ENCODE measurements at places on chromosomes 16 and 17.

DNA sequence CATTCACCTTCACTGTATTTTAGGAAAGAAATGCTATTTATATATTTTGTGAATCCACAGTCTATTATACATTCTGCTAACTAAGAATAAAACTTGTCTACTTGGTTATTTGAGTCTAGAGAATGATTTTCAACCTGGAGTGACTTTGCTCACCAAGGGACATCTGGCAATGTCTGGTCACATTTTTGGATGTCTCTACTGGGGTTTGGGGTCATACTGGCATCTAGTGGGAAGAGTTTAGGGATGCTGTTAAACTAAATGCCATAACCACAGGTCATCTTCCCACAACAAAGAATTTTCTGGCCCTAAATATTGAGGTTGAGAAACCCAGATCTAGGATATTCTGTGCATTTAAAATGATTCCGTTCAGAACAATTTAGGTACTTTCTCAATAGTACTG, 26.0 kb downstream of the KCNJ16 start:
- DNase-seq, result no peak

DNA sequence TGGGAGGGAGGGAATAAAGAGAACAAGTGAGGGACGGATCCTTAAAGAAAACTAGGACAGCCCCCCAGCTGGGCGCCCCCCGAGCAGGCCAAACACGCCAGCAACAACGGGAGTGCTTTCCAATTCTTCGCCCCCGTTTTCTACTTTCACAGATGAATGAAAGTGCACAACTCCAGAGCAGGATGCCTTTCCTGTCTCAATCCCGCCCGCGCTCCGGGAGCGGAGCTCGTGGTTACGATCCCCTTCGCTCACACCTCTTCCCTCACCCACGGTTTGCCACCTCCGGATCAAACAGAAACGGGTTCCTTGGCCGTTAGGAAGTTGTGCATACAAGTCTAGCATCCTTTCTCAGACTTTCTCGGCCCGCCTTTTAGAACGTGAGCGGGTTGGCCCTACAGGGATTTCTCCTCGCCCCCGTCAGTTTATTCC, 680 bp downstream of the SKA2 start:
- peak; percentile 9 for DNase-seq

DNA sequence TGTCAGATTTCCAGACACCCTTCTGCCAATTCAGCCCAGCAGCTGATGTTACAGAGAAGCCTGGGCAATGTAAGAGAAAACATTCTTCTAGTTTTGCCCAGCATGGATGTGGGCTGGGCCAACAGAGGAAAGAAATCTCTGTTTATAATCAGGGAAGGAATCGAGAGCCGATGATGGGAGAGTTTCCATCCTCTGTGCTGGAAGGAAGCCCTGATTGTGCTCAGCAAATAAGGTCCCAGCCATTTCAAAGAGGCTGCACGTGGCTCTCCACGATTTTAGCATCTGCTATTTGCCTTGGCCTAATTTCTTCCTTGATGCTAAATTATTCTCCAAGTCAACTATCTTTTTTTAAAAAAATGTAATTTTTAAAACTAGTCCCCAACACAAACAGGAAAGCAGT, 70.0 kb downstream of the IRX6 start:
- DNase-seq, result no peak

DNA sequence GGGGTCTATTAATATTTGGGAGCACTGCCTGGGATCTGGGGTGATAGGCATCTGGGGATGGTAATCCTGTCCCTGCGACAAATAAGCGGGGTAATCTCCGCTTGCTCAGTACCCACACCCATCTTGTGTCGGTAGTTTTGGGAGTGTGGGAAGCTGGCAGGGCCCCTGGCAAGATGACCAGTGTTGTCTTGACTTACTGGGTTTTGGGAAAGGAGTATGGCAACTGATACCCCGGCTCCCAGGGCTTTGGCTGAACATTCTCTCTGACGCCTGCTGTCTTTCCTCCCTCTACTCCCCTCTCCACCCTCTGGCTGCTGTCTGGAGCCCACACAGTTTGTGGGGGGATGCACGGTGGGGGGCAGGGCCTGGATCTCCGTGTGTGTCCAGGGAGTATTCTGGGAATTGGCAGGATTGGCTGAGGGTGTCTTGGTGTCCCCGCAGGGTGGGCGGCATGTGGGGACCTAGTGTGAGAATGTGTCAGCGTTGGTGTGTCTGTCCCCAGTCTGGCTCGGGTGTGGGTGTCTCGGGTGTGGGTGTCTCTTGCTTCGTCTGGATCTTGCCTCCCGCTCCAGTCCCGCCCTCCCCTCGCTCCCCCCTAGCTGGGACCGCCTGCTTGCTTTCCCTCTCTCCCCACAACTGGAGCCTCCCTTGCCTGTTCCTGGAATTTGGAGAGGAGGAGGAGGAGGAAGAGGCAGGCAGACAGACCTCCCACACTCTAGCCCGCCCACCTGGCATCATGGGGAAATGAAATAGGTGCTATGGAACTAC, 12.0 kb downstream of the RARA start:
- DNase-seq, result no peak

- no peak for DNase-seq
These were observed 763 bp downstream of the ZKSCAN2 start for GRCh38 chr16:25256695-25257469.

- no peak for DNase-seq
These were observed 11.7 kb upstream of the CACNA1H start for GRCh38 chr16:1141191-1141590.

GRCh38 chr17:51941272-51941671, 217.2 kb downstream of the CA10 start:
- no peak for DNase-seq

DNA sequence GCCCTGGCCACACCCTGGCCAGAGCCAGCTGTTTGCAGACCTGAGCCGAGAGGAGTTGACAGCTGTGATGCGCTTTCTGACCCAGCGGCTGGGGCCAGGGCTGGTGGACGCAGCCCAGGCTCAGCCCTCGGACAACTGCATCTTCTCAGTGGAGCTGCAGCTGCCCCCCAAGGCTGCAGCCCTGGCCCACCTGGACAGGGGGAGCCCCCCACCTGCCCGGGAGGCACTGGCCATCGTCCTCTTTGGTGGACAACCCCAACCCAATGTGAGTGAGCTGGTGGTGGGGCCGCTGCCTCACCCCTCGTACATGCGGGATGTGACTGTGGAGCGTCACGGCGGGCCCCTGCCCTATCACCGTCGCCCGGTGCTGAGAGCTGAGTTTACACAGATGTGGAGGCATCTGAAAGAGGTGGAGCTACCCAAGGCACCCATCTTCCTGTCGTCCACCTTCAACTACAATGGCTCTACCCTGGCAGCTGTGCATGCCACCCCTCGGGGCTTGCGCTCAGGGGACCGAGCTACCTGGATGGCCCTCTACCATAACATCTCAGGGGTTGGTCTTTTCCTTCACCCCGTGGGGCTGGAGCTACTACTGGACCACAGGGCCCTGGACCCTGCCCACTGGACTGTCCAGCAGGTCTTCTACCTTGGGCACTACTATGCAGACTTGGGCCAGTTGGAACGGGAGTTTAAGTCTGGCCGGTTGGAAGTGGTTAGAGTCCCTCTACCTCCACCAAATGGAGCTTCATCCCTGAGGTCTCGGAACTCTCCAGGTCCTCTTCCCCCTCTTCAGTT, 578 bp downstream of the AOC2 start:
- no peak for DNase-seq

DNA sequence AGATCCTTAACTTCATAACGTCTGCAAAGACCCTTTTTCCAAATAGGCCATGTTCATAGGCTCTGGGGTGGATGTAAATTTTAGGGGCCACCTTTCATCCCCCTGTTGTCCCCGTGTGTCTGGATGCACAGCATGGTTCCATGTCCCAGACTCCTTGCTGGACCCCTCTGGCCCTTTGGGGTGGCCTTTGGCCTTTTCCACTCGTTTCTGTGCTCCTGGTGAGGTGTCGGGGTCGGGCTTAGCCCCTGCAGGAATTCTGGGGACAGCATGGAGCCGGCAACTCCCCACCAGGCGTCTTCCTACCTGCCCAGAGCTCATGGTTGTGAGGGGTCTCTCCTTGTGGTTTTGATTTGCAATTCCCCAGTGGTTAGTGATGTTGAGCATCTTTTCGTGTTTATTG, 183.5 kb downstream of the SEC14L1 start:
- no peak for DNase-seq

GRCh38 chr17:33667671-33668070, 374.6 kb upstream of the ASIC2 start:
- DNase-seq, result no peak

- DNase-seq, result peak; percentile 6
These were observed 73.4 kb upstream of the GSG1L start for GRCh38 chr16:28136751-28137434.

DNA sequence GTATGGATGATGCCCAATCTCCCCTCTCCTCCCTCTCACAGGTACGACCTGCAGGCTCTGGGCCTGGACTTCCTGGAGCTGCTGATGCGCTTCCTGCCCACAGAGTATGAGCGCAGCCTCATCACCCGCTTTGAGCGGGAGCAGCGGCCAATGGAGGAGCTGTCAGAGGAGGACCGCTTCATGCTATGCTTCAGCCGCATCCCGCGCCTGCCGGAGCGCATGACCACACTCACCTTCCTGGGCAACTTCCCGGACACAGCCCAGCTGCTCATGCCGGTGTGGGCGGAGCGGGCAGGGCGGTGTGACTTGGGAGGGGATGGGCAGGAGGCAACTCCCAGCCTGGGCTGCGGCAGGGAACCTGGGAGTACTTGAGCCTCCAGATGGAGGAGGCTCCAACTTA, 18.1 kb downstream of the SPATA32 start:
- no peak for DNase-seq

GRCh38 chr16:29029168-29029994, 44.5 kb downstream of the LAT start:
- peak; percentile 92 for DNase-seq

DNA sequence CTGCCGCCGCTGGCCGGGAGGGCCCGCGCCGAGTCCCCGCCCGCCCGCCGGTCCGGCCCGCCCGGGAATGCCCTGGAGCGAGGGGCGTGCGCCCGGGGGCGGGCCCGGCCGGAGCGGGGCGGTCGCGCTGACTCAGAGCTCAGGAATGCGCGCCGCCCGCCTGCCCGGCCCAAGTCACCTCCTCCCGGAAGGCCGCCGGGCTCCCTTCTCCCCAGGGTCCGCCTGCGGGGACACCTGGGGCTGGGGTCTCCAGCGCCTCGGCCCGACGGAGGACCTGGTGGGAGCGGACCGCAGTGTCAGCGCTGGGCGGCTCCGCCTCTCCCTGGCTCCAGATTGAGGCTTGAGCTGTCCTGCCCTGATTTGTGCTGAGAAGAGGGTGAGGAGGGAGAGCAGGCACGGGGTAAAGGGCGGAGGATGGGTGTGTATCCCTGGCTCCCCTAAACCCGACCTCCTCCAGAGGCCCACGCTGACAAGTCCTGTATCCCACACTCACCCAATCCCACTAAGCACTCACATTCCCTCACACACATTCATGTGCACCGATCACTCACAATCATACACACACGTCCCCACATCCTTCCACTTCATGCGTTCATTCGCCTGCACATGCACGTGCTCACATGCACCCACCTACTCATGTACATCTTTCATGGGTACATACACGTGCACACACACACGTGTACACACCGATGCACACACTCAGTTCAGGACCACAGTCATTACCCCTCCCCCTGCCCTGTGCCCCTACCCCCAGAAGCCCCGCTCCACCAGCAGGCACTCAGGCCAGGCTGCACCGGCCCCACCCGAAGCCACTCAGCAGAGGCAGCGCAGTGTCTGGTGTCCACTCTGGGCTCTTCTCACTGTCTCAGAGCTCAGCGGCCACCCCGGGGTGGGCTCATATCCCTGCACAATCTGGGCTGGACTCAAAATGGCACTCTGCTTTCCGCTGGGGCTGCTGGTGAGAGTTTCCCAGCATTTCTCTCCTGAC, at the start of gene RHBDF1:
RHBDF1 (minus strand) TSS at position 71 of the 988 bp plus-strand sequence. CDS start 7,616 bp downstream, outside the sequence.
- no peak for DNase-seq

DNA sequence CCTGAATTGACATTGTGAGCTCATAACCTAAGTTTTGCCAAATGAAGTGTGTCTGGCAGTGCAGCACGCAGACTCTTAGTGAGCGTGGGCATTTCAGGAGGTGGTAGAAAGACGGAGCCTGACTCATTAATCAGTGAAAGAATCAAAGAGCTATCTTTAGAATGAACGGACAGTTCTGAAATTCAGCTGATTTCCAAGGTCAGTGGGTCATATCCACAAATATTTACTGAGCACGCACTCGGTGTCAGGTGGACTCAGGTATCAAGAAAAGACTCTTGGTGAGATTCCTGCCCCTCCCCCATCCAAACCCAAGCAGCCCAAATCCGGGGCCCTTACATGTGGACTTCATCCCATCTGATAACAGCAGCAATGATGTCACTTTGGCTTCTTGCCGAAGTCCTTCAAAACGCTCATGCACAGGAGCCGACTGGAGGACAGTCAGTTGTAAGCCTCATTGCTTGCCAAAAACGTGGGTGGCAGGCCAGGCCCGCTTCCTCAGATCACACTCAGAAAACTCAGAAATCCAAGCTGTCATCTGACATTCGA, 185.8 kb downstream of the HS3ST3A1 start:
- no peak for DNase-seq

DNA sequence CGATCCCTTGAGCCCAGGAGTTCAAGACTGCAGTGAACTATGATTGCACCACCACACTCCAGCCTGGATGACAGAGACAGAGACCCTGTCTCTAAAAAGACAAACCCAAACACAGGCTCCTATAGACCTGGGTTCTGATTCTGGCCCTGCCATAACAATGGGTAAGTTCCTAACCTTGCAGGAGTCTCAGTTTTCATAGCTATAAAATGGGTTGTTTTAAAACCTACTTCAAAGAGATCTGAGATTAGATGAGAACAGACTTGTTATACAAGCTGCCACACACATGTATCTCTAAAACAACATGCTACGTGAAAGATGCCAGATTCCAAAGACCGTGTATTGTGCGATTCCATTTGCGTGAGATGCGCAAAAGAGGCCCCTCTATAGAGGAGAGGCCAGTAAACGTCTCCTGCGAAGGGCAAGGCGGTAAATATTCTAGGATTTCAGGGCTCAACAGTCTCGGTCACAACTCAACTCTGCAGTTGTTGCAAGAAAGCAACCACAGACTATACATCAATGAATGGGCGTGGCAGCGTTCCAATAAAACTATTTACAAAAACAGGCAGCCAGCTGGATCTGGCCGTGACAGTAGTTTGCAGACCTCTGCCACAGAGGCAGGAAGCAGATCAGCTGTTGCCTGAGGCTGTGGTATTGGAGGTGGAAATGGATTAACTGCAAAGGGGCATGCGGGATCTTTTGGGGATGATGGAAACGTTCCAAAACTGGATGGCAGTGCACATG, 5.9 kb downstream of the CORO7 start:
- DNase-seq, result no peak

DNA sequence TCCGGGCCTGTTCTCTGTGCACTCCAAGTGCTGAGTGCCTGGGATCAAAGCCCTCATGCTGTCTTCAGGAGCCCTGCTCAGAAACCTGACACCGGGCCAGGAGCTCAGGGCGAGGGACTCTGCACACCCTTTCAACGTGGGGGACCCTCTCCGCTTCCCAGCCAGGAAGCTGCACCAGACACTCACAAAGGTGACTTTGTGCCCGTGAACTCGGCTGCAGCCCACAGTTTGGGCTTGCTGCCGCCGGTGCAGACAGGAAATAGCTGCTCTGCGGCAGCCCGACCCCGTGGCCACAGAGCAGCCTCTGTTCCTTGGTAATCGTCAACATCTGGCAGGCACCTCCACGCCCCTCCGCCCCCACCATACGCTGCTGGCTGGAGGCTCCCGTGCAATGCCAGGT, 93.4 kb upstream of the METRNL start:
- DNase-seq, result peak; percentile 15
